Activated CD8-positive, alpha-beta memory T cell treated with anti-CD3 and anti-CD28 coated beads, Interleukin-2, amount 50 U/mL, for 4 hours (primary cell): ENCODE measurements at places on chromosomes 3 and 15.

- DNase-seq: no peak
Measured at GRCh38 chr15:57708047-57708446, 1.5 kb downstream of the POLR2M start.

DNA sequence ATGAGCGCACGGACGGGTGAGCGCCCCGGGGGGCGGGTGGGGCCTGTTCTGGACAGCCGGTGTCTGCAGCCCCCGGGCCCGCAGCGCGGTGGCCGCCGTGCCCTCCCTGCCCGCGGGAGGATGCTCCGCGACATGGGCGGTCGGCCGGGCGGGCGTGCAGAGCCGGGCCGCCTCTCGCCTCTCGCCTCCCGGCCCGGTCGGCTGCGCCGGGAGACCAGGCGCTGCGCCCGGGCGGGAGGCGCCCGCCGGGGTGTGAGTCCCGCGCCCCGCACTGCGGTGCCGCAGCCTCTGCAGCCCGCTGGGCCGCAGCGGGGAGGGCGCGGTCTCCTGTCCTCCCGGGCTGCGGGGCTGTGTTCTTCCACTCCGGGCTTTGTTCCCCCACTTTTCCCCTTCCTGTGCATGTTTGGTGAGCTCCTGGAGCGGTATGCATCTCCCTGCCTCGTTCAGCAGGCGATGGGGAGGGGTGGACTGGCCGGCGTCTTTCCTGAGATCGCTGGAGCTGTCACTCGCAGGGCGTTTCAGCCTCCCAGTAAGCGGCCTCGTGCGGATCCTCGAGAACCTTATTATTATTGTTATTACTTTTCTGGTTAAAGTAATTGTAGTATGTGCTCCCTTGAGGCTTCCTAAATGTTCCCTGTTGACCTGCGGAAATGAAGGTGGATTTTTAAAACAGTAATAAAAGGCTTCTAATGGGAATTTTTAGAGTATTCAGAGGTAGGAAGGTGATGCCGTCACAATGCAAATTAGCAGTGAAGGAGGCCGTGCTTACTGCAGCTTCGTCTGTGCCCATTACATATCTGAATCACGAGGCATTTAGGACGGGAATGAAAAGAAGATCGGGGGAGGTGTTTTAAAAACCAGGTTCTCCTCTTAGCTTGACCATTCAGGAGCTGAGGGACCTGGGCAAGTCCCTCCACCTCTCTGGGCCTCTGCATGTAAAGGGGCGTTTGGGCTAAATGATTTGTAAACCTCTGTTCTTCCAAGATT is 593 bp downstream of the TMOD2 start:
- peak; percentile 18 for DNase-seq

DNA sequence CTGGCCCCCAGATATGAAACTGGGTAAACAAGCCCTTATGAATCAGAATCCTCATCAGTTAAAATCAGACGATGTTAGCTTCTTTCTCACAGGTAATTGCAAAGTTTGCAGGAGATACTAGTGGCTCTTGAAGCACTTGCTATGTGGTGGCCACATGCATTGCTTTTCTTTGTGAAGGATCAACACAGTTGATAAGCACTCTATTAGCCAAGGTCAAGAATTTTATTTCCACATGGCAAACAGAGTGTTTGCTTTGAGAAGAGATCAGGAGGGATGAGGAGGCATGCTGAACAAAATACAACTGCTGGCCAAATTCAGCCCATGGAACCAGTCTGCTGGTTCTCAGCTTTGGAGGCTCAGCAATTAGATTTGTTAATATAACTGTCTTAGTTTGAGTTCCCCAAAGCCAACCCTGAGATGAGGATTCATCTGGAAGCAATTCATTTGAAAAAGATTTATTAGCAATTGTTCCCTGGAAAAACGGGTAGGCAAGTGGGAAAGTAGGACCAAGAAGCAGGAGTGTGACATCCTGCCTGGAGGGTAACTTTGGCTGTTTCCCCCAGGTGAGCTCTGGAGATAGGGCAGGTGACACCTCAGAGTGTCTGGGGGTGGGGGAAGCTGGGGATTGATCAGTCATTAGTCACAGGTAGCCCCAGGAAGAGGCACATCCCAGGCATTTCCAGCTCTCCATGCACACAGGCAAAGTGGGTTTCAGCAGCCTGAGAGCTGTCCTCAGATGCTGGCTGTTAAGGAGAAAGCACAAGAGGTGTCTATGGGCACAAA is 180.3 kb downstream of the ABHD5 start:
- no peak for DNase-seq

GRCh38 chr15:73125219-73125618 is 73.0 kb downstream of the NEO1 start:
- no peak for DNase-seq

GRCh38 chr3:19254189-19254588 is 105.9 kb downstream of the KCNH8 start:
- no peak for DNase-seq

DNA sequence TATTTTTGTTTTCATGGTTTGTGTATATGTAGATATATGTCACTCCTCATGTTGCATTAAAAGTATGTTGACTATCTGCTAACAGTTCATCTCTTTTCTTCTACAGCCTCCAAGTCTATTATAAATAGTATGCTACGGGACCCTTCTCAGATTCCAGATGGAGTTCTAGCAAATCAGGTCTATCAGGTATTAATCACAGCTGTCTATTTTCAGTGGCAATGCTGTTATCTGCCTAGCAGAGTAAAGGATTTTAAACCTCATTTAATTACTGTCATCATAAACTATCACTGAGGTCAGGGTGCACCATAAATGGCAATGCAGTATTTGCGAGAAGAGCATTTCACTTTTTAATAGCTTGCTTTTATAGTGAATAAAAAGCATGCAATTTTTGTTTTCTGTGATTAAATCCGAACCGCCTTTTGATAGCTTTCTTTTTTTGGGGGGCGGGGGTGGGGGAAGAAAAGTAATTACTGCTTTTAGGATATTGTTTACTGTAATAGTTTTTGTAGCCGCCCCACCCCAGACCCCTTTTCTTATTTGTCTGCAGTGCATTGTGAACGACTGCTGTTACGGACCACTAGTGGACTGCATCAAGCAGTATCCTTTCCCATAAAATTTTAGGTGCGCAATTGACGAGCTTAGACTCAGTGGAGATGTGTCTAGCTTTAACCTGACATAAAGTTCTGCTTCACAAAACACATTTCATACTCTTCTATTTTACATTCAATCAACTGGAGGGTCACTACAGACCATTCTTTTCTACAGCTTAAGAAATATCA is 112.3 kb downstream of the CDIN1 start:
- DNase-seq: no peak

DNA sequence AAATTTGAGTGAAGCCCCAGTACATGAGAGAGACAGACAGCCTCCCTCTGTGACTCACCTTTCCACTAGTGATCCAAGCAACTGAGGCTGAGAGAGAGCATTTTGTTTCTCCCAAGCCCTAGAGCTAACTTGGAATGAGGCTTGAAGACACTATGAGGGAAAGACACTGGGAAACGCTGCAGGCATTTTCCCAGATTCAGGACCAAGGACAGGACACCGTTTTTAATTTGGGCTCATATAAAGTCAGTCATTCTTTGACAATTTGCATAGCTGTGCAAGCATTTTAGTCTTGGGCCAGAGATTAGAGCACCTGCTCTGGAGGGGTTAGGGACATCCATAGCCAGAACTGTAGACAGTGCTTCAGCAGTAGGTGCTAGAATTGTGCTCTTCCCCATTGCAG is 249.0 kb downstream of the AGBL1 start:
- DNase-seq: no peak

- DNase-seq: no peak
Measured at GRCh38 chr3:110027446-110028080, 690.2 kb upstream of the DPPA4 start.

DNA sequence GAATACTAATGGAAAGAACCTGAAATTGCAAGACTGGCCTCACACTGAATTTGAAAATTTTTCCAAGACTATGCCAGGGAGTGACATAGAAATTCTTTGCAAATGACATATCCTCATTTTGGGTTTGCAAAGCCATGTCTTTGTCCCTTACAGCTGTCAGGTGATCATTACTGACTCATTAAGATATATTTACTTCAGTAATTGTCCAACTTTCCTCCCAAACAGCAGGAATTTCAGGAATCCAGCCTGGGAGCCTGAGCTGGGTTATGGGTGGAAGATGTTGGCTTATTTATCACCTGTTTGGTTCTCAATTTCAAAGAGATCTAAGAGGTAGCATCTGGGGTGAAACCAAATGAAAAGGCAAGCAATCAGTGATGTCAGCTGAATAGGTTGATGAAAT is 111.6 kb upstream of the ACP3 start:
- DNase-seq: no peak

DNA sequence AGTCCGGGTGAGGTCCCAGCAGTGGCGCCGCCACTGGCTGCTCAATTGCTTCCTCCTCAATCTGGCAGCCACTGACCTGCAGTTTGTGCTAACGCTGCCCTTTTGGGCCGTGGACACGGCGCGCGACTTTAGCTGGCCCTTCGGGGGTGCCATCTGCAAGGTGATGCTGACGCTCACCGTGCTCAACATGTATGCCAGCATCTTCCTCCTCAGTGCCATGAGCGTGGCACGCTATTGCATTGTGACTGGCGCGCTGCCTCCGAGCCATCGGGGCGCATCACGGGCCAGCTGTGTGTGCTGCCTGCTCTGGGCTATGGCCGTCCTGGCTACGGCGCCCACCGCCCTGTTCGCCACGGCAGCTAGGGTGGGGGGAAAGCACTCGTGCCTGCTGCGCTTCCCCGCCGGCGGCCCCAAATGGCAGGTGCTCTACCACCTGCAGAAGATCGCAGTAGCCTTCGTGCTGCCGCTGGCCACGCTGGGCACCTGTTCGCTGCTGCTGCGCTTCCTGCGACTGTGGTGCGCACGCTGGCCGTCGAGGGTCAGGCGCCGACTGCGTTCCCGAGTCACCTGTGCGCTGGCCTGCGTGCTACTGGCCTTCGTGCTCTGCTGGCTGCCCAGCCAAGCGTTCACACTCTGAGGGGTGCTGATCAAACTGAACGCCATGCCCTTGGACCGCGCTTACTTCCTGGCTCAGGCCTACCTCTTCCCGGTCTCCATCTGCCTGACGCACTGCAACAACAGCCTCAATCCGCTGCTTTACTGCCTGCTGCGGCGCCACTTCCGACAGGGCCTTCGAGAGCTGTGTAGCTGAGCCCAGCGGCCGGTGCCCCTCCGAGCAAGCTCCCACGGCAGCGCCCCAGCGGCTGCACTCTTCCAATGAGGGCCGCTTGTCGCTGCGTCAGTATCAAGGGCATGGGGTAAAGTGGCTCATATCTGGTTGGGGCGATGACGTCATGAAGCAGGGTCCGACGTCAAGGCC is 20.3 kb upstream of the ADAMTS7 start:
- DNase-seq: no peak

GRCh38 chr15:45276831-45277230 is 24.8 kb downstream of the SLC28A2 start:
- DNase-seq: no peak

- DNase-seq: no peak
Measured at GRCh38 chr3:22326305-22326704, 575.3 kb upstream of the ZNF385D start.

DNA sequence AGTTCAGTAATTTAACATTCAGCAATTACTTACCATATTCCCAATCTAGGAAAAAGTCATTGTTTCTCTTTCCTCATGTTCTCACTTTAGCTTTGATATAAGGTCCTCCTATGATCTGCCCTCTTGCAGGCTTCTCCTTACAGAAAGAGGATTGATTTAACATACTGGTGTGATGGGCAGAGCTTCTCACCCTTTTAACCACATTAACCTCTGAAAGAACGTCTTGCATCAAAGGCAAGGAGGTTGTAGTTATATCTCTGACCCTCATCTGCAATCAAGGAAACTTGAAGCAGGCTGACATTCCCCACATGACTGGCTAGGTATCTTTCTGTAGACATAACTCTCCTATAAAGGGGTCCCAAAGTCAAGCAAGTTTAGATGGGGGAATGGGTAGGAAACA is 39.5 kb downstream of the BTLA start:
- DNase-seq: no peak

DNA sequence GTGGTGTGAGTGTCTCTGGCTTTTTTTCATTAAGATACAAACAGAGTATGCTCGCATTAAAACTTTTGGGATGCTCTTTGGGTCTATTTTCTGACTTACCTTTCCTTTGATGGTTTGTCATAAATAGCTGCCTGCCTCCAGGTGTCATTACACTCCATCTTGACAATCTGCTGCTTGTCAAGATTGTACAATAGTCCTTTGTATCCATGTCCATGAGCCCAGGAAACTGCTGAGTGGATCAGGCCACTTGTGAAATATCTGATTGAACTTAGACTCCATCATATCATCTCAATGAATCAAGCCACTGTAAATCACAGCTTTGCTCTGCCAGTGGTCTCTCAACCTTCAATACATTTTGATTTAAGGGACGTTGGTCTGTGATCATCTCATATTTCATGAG is 135.2 kb downstream of the ECT2 start:
- DNase-seq: no peak

GRCh38 chr15:31499236-31499952 is 172.8 kb downstream of the KLF13 start:
- no peak for DNase-seq

- no peak for DNase-seq
Measured at GRCh38 chr3:187112934-187113793, 26.1 kb downstream of the RPL39L start.

GRCh38 chr3:149449182-149449581 is 25.3 kb upstream of the TM4SF4 start:
- no peak for DNase-seq
